ENCODE measurements at places on chromosomes 6 and 20.
A peak's percentile ranks its signal among the peaks of the same experiment; 100 is the strongest.

- no peak for DNase-seq
Observed at GRCh38 chr20:24836661-24837299, 112.3 kb upstream of the CST7 start.

DNA sequence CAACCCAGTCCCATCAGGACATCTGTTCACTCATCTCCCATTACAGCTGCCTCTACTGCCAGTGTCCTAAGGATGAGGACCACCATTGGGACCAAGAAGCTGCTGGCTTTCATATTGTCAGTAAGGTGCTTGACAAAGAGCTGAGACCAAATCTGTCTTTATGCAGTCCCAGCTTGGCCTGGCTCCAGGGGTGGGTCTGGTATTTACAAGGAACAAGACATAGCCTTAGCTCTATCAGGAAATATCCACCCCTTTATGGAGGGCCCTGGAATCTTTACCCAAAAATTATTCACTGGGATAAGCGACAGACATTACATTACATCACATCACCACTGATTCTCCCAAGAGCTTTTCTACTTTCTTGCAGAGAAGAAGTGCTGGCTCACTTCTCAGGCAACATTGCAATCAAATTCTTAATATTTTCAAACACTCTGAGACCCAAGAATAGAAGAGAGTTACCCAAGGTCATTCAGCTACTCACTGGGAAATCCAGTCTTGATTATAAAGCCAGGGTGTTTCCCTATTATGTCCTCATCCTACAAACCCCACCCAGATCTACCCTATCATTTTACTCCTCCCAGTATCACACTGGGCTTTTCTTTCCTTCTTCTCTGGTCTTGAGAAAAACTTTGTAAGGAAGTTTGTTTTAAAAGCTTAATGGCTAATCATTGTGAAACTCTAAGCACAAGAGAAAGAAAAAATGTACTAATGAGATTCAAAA lies 11.5 kb upstream of the PI3 start:
- DNase-seq = no peak

DNA sequence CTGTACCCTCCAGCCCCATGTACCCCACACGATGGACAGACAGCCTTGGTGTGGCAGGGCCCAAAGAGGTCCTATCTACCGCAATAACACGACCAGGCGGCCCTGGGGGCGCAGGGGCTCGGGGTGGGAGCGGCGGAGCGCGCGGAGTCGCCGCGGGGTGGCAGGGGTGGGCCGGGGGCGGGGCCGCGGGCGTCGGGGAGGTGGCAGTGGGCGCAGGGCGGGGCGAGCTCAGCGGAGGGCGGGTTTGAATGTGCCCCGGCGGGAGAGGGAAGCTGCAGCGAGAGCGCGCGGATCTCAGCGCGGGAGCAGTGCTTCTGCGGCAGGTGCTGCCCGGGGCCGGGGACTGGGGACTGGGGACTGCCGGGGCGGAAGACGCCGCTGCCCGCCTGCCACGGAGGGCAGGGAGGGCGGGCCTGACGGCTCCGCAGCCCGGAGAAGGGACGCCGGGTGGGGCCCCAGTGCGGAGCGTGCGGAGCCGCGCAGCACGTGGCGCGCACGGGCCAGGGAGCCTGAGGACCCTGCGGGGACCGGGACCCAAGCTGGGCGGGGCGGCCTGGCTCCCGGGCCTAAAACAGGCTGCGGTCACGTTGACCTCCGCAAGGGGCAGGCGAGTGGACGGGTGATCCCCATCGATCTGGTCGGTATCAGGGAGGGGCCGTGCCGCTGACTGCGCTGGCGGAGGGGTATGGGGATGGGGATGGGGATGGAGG lies at the start of gene SLC29A1:
Gene SLC29A1, plus strand, starts transcription at position 277 of the 710 bp plus-strand sequence. CDS start 3,719 bp downstream, outside the sequence.
- peak; percentile 77 for DNase-seq

DNA sequence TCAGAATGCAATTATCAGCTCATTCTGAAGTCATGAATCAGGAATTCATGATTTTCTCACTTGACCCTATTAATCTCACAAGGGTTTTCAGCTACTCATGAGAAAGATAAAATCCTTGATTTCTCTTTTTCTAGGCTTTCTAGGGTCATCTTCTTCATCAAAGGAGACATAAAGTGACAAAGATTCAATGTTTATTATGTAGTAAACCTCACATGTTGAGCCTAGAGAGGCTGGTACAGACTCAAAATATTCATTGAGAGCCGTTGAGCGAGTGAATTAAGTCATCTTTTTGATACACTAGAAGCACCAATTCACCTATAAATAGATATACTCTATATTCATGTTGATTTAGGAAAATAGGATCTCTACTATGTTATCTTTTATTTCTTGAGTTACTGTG lies 104.8 kb upstream of the TRAF3IP2 start:
- no peak for DNase-seq

DNA sequence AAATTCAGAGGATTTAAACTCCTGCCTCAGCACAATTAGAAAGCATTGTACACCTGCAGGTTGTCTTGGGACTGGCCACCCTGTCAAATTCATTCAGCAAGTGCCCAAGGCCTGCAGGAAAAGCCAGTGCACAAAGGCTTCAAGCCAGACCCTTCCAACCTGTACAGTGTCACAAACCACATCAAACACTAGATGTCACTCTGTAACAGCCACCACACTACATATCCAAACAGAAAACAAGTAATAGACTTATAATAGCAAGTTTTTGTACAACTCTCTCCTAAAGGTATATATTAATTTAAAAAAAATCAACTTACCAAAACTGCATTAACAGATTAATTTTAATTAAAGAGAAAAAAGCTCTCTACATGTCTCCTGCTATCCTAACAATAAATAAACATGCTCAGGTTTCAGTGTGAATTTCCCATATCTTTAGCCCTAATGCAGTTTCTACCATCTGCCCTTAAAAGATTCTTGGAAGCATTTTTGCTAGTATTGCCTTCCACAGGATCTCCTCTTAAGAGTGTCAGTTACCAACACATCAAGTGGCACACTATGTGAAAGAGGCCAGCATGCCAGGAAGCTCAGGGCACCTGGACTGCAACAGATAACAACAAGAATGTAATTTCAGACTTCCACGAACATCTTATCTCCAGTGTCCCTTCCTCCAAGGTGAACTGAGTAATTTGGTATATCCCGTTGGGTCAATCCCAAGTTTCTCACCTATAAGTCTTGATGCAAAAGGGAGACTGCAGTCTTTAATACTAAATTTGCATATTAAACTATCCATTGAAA lies 47.5 kb downstream of the RALGAPA2 start:
- DNase-seq = no peak

DNA sequence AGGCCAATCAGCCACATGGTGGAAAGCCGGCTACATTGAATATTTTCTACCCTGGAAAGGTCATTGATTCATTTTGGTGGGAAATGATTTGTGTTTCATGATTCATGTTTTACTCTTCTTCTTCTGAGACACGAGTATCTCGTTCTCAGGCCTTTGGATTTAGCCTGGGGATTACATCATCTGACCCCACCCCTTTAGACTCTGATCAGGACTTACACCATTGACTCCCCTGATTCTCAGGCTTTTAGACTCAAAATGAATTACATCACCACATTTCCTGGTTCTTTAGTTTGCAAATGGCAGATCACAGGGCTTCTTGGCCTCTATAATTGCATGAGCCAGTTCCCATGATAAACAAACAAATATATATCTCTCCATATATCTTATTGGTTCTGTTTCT lies 228.8 kb downstream of the ADGRG6 start:
- DNase-seq = no peak

GRCh38 chr6:27806981-27807440 lies 105.2 kb downstream of the OR2B2 start:
- no peak for DNase-seq

DNA sequence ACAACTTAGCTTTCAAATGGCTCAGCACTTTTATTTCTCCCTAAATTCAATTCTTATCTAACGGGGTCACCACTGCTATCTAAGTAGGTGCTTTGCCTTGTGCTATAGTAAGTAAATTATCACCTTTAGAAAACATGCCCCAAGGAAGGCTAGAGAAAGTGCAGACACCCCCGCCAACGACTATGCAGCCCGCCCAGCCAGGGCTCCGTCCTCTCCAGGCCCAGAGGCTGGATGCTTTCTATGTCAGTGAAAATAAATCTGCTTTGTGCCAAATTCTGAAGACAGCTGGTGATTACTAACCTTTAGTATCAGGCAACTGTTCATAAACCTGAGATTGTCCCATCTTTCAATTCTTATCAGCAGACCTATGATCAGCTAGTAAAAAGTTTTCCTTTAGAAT lies 14.3 kb downstream of the KIAA0319 start:
- no peak for DNase-seq

- DNase-seq = no peak
Observed at GRCh38 chr20:20130399-20130798, 78.1 kb downstream of the CFAP61 start.

- no peak for DNase-seq
Observed at GRCh38 chr6:53857318-53858094, 62.7 kb downstream of the LRRC1 start.

DNA sequence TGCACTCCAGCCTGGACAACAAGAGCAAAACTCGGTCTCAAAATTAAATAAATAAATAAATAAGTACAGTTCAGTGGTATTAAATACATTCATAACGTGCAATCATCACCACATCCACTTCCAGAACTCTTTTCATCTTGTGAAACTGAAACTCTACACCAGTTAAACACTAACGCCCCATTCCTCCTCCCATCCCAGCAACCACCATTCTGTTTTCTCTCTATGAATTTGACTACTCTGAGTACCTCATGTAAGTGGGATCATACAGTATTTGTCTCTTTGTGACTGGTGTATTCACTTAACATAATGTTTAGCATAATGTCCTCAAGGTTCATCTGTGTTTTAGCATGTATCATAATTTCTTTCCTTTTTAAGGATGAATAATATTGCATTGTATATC lies 29.1 kb upstream of the SCML4 start:
- no peak for DNase-seq

DNA sequence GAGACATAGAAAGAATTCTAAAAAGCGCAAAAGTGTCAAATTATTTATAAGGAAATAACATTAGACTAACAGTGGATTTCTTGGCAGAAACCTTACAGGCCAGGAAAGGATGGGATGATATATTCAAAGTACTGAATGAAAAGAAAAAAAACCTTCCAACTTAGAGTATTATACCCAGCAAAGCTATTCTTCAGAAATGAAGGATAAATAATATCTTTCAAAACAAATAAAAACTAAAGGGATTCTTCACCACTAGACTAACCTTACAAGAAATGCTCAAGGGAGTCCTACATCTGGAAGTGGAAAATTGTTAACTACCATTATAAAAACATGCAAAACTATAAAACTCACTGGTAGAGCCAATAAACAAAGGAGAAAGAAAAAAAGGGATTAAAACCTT lies 65.8 kb downstream of the SLC22A2 start:
- DNase-seq = no peak

- DNase-seq = no peak
Observed at GRCh38 chr20:6185268-6185667, 62.4 kb upstream of the FERMT1 start.

- no peak for DNase-seq
Observed at GRCh38 chr6:145368075-145368474, 367.2 kb downstream of the EPM2A start.

GRCh38 chr6:87897013-87897412 lies 150.6 kb upstream of the SPACA1 start:
- DNase-seq = no peak

DNA sequence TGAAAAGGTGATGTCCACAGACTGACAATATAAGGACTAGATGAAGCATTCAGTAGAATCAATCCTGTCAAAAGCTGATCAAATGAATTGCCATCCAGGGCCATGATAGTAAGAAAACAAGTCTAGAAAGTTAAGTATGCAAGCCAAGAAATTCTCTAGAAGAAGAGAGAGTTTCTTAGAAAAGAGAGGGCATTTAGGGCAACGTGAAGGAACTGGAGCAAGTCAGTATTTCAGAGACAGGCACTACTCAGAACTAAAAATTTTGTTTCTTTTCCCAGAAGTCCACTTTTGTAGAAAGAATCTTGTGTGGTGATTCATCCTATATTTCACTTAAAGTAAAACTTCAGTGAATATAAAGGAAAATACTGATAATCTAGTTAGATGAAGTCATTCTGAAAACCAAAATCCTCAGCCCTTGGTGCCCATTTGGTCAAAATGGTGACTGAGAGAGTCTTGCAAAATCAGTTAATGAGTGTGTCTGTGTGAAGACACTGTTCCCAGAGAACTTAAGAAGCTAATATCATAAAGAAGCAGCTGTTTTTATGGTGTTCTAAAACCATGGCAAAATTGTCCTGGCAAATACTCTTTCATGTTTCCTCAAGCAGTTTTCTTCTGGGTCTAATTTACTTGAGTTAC lies 82.2 kb downstream of the COL19A1 start:
- no peak for DNase-seq

- DNase-seq = no peak
Observed at GRCh38 chr20:18527836-18528235, 20.1 kb downstream of the SEC23B start.

Data from activated CD4-positive, alpha-beta T cell treated with anti-CD3 and anti-CD28 coated beads for 24 hours (primary cell).